Cortex of kidney (tissue), 1 donor: ENCODE measurements at places on chromosomes 6 and 20.

DNA sequence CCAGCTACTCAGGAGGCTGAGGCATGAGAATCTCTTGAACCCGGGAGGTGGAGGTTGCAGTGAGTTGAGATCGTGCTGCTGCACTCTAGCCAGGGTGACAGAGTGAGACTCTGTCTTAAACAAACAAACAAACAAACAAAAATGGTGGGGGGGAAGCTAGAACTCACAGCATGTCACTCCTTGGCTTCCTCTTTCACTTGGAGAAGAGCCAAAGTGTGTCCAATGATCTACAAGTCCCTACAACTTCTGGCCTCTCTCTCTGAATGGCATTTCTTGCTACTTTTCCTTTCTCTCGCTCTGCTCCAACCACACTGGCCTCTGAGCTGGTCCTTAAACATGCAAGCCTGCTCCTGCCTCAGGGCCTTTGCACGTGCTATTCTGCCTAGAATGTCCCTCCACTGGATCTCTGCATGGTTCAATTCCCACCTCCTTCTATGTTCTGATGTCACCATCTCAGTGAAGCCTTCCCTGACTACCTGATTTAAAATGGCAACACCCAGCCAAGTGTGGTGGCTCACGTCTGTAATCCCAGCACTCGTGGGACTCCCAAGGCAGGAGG, 8.1 kb downstream of the TLDC2 start:
- DNase-seq = no peak

DNA sequence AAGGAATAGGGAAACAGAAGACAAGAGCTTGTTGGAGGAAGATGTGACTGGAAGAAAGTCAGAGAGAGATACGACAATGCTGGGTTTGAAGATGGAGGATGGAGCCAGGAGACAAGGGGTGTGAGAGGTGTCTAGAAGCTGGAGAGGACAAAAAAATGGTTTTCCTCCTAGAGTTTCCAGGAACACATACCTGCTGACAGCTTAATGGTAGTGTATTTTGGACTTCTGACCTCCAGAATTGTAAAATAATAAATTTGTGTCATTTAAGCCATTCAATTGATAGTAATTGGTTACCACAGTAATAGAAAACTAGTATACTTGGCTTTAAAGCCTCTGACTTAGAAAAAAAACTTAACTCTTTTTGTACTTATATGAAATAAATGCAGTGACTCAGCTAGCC, 3.6 kb downstream of the AIG1 start:
- DNase-seq = no peak

- DNase-seq = no peak
These were observed 120.4 kb upstream of the PLCB4 start for GRCh38 chr20:8948442-8949020.

DNA sequence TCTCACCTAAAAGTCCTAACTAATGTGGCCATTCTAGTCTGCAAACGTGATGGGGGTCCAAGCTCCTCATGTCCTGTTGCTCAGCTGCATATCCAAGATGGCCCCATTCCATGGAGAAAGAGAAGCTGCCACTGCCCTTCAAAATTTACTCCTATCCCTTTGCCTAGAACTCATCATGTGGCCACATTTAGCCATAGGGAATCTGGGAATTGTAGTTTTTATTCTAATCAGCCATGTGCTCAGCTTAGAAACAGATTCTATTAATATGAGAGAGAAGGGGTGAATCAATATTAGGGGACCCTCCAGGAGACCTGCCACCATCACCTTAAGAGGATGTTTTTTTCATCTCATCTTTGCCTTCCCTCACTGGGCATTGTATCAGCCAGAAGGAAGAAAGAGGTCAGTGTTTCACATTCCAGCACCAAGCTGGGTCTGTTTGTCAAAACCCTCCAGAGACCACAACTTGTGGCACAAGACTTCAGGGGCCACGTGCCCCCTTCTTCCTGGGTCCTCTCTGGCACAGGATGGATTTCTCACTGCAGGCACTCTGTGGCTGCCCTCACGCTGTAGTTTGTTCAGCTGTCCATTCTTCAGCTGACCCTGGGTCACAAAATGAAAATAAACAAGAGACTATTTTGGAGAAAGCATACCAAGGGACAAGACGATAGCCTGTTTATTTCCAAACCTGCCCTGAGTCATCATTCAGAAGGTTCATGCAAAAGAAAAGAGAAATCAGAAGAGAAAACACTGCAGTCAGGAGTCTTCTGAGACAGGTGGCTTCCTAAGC, 172.0 kb downstream of the EYA2 start:
- no peak for DNase-seq

DNA sequence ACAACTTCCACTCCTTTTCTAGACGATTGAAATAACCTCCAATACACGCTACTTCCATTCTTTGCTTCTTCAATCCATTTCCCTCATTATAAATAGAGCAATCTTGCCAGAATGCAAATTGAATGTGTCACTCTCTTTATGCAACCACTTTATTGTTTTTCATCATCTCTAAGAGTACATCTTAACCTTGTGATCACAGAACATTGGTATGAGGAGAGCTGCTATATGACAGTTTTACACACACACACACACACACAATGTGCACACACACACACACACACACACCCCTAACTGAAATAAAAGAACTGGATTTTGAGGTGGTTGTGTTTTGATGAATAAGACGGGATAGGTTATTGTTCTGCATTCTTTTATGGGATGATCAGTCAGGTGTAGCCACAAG, 187.0 kb downstream of the HDGFL1 start:
- no peak for DNase-seq

- DNase-seq = no peak
These were observed 1.2 kb upstream of the ZNFX1 start for GRCh38 chr20:49278818-49279676.

DNA sequence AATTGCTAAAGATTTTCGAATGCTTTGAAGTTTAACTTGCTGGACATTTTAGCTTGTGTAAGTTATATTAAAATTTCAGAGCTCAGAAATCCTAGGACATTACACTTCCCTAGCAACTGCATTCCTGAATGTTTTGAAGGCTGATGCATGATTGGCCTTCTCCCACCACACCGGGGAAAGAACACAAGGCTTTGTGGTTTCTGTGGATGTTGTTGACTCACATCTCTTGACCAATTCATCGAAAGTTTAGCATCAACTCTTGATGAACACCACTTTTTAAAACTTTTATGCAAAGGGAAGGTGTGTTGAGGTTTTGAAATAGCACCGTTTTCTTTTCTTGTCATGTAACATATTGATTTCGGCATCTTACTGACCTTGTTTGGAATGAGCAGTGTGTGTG, 81.1 kb downstream of the RIMS1 start:
- DNase-seq = no peak
